Activated naive CD4-positive, alpha-beta T cell treated with anti-CD3 and anti-CD28 coated beads, Interleukin-2, amount 50 U/mL, for 72 hours (primary cell): ENCODE measurements at places on chromosomes 6 and 20. TPM values are rescaled to one million over a fixed set of nuclear protein-coding genes. Genes with fewer than 3 reads are reported as not detected.

The HEY2 gene
- not detected for total RNA-seq

The IPCEF1 gene
- total RNA-seq = 8.8 TPM

The TCP11 gene
- not detected for total RNA-seq

The MEI4 gene
- not detected for total RNA-seq

The RAB44 gene
- total RNA-seq = 0.07 TPM

The PNLDC1 gene
- total RNA-seq = 0.80 TPM

The AGER gene
- 26.3 TPM for total RNA-seq

The GGT7 gene
- total RNA-seq = 22.4 TPM

- no peak for DNase-seq
Observed at GRCh38 chr20:61744691-61745396, 320.8 kb downstream of the TAF4 start.

- DNase-seq = peak; percentile 89
Observed at GRCh38 chr20:41136680-41137613, at the start of gene PLCG1. Gene PLCG1 (plus strand): TSS chr20:41137543. CDS start chr20:41137642, 99 bp downstream.

GRCh38 chr20:39716796-39717341 is 754.7 kb downstream of the DHX35 start:
- no peak for DNase-seq
